ENCODE measurements at places on chromosomes 2 and 18. TPM values are rescaled to one million over a fixed set of nuclear protein-coding genes. Genes with fewer than 3 reads are reported as not detected.

- DNase-seq, result no peak
- H3K27ac ChIP-seq, result no peak overlapping the region
- H3K36me3 ChIP-seq, result peaks cover 4% of the 10 kb centered on the region
- no peaks in the 10 kb centered on the region for H3K4me1 ChIP-seq
- no peak overlapping the region for H3K4me3 ChIP-seq
Observed at GRCh38 chr2:191351298-191351697, 106.1 kb downstream of the MYO1B start.

DNA sequence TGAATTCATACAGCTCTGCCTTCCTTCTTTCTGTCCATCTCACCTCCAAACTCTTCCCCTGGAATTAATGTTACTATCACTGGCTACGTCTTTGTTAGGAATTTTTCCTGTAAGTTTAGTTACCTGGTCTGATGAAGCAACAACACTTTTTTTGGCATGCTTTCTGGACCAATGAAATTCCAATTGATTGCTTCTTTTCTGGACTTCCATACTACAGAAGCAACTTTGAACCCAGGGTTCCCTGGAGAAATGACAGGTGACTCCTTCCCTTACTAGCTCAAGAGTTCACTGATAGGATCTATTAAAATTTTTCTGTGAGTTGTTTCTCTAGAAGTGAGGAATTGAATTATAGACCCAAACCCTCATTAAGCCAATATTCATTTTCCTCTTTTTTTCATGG, 41.4 kb upstream of the STPG4 start:
- H3K4me3 ChIP-seq, result no peak overlapping the region
- H3K27me3 ChIP-seq, result no peaks in the 10 kb centered on the region
- H3K27ac ChIP-seq, result no peak overlapping the region

GRCh38 chr2:201500534-201500933, 49.0 kb downstream of the STRADB start:
- DNase-seq, result no peak
- no peak overlapping the region for H3K27ac ChIP-seq
- no peak overlapping the region for H3K4me3 ChIP-seq
- H3K36me3 ChIP-seq, result no peaks in the 10 kb centered on the region

DNA sequence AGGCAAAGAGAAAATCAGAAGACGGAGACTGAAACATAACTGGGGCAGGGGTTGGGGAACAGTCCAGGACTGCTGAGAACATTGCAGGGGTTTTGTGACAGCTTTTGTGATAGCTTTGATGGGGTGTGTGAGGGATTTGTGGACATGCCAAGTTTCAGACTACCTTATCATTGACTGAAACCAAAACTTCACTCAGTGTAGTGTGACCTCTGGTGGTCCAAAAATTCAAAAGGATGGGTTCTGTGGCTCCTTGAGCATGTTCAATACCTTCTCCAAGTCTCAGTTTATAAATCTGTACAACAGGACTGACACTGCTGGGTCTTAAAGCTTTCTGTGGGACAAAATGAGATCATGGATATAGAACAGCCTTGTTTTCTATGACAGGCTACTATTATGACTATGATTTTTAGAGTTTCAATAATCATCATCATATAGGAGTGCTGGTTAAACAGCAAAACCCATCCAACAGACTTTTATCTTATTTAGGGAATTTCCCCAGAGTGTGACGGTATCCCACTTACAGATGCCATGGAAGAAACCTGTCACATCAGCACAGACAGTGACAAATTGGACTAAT, 259.2 kb upstream of the SLC14A2 start:
- H3K36me3 ChIP-seq, result no peaks in the 10 kb centered on the region
- no peak for DNase-seq
- H3K27ac ChIP-seq, result no peak overlapping the region
- H3K4me1 ChIP-seq, result no peaks in the 10 kb centered on the region
- H3K27me3 ChIP-seq, result no peaks in the 10 kb centered on the region

- no peaks in the 10 kb centered on the region for H3K36me3 ChIP-seq
- DNase-seq, result no peak
- no peak overlapping the region for H3K27ac ChIP-seq
- no peaks in the 10 kb centered on the region for H3K27me3 ChIP-seq
- no peaks in the 10 kb centered on the region for H3K4me1 ChIP-seq
Observed at GRCh38 chr2:202361108-202361507, 15.0 kb upstream of the BMPR2 start.

DNA sequence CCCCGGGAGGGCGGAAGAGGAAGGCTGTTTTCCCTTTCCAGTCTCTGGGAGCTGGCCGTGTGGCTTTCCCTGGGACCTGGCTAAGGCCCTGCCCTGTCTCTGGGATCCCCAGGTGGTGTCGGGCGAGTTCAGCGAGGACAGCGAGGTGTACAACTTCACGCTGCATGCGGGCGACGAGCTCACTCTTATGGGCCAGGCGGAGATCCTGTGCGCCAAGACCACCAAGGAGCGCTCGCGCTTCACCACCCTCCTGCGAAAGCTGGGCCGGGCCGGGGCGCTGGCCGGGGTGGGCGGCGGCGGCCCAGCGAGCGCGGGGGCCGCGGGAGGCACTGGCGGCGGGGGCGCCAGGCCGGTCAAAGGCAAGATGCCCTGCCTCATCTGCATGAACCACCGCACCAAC, 11.2 kb downstream of the GAREM2 start:
- H3K4me1 ChIP-seq, result peaks cover 5% of the 10 kb centered on the region
- H3K27me3 ChIP-seq, result no peaks in the 10 kb centered on the region
- DNase-seq, result no peak
- H3K36me3 ChIP-seq, result no peaks in the 10 kb centered on the region

GRCh38 chr2:160918906-160919503, 241.2 kb upstream of the TANK start:
- H3K4me3 ChIP-seq, result no peak overlapping the region
- no peaks in the 10 kb centered on the region for H3K4me1 ChIP-seq
- H3K27me3 ChIP-seq, result no peaks in the 10 kb centered on the region
- H3K36me3 ChIP-seq, result no peaks in the 10 kb centered on the region

GRCh38 chr2:39696838-39697237, 31.1 kb downstream of the TMEM178A start:
- no peak overlapping the region for H3K4me3 ChIP-seq
- H3K4me1 ChIP-seq, result peaks cover 9% of the 10 kb centered on the region
- no peaks in the 10 kb centered on the region for H3K36me3 ChIP-seq
- H3K27ac ChIP-seq, result peak overlapping the region; percentile 24

- H3K4me3 ChIP-seq, result no peak overlapping the region
- no peak overlapping the region for H3K27ac ChIP-seq
- peaks cover 12% of the 10 kb centered on the region for H3K27me3 ChIP-seq
- no peaks in the 10 kb centered on the region for H3K36me3 ChIP-seq
- peaks cover 11% of the 10 kb centered on the region for H3K4me1 ChIP-seq
- no peak for DNase-seq
Observed at GRCh38 chr18:2845172-2845571, 1.6 kb upstream of the EMILIN2 start.

GRCh38 chr2:38866773-38867443, 8.8 kb downstream of the DHX57 start:
- peaks cover 30% of the 10 kb centered on the region for H3K36me3 ChIP-seq
- DNase-seq, result no peak
- no peaks in the 10 kb centered on the region for H3K4me1 ChIP-seq
- no peaks in the 10 kb centered on the region for H3K27me3 ChIP-seq
- no peak overlapping the region for H3K27ac ChIP-seq

- no peaks in the 10 kb centered on the region for H3K4me1 ChIP-seq
- no peak overlapping the region for H3K27ac ChIP-seq
- H3K27me3 ChIP-seq, result no peaks in the 10 kb centered on the region
Observed at GRCh38 chr2:109516445-109517117, 97.2 kb downstream of the SEPTIN10 start.

DNA sequence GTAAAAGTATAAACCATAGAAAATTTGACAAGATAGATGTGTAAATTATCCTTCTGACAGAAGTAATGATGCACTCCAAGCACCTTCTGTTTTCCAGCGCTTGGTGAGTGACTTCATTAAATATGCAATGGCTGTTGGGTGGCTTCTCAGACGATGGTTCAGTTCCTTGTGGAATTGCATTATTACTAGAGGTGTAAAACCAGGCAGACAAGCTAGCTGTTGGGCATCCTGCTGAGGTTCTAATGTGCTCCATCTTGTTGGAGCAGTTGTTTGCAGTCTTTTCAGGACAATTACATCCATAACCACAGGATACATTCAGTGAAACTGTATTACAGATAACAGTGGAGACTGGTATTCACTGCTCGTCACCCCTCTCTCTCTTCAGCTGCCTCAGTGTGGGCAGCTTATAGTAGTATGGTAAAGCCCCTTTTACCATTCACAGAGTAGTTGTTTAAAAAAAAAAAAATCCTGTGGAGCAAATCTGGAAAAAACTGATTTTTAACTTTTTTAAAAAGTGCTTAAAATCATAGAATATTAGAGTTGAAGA, 143.5 kb downstream of the AGPS start:
- H3K27me3 ChIP-seq, result no peaks in the 10 kb centered on the region
- H3K4me3 ChIP-seq, result no peak overlapping the region
- H3K36me3 ChIP-seq, result peaks cover 12% of the 10 kb centered on the region
- no peak overlapping the region for H3K27ac ChIP-seq
- no peak for DNase-seq

GRCh38 chr2:45466053-45466452, 145.0 kb downstream of the SRBD1 start:
- no peak for DNase-seq
- no peak overlapping the region for H3K4me3 ChIP-seq
- H3K36me3 ChIP-seq, result no peaks in the 10 kb centered on the region
- H3K27ac ChIP-seq, result no peak overlapping the region
- no peaks in the 10 kb centered on the region for H3K27me3 ChIP-seq

DNA sequence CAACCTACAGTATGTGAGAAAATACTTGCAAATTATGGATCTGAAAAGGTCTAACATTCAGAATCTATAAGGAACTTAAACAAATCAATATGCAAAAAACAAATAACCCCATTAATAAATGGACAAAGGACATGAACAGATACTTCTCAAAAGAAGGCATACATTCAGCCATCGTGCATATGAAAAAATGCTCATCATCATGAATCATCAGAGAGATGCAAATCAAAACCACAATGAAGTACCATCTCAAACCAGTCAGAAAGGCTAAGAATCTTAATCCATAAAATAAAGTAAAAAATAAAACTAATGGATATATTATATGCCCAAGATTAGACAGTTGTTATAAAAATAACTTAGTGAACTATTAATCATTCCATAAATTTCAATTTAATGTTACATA, 154.0 kb downstream of the CALCRL start:
- H3K27ac ChIP-seq, result no peak overlapping the region
- H3K4me3 ChIP-seq, result no peak overlapping the region
- H3K27me3 ChIP-seq, result no peaks in the 10 kb centered on the region
- no peaks in the 10 kb centered on the region for H3K36me3 ChIP-seq
- H3K4me1 ChIP-seq, result no peaks in the 10 kb centered on the region

- DNase-seq, result no peak
- H3K4me1 ChIP-seq, result no peaks in the 10 kb centered on the region
- no peak overlapping the region for H3K4me3 ChIP-seq
- H3K27ac ChIP-seq, result no peak overlapping the region
Observed at GRCh38 chr2:220753486-220753885, 818.6 kb downstream of the EPHA4 start.

GRCh38 chr18:24964216-24964615, 387.8 kb downstream of the ZNF521 start:
- H3K27me3 ChIP-seq, result no peaks in the 10 kb centered on the region
- no peaks in the 10 kb centered on the region for H3K36me3 ChIP-seq
- DNase-seq, result no peak

REG3G gene
- not detected for total RNA-seq

VWC2L gene
- total RNA-seq, result not detected
